ENCODE measurements at places on chromosomes 4 and X.

DNA sequence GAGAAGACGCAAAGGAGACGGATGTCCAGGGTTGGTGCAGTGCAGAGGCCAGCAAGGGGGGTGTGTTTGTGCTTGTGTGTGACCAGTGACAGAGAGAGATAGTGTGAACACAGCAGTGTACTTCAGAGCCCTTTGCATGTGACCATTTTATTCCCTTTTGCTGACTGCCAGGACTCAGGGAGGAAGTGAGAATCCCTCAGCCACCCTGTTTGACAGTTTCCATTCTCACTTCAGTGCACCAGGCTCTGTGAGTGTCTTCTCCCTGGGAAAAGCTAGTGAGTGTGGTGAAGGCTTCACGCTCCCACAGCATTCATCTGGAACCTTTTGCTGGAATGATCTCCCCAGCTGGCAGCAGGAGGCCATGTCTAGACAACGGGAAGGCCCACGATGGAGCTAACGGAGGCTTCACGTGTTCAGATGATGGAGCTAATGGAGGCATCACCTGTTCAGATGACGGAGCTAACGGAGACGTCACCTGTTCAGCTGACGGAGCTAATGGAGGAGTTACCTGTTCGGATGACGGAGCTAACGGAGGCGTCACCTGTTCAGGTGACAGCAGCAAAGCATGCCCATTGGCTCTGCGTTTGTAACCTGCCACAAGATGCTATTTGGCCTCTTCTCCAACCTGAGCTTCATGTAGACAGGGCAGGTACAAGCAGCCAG, 195.4 kb downstream of the AFAP1 start:
- no peak for DNase-seq

GRCh38 chr4:20091781-20092180, 159.9 kb upstream of the SLIT2 start:
- DNase-seq = no peak

DNA sequence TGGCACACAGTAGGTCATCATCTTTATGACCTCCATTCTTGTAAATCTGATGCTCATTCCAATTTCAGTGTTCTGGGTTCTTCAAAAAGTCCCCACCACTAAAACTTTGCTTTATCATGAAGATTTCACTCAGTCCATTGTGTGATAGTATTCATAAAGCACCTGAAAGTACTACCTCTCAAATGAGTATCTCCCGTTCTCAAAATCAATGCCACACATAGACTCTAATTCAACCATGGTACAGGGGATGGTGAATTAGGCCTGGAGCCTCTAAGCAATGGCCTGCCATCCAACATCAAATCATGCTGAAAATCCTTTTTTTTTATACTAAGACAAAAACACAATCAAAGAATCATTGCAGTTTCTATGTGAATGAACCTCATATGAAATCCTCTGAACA, 19.4 kb upstream of the WAS start:
- no peak for DNase-seq

DNA sequence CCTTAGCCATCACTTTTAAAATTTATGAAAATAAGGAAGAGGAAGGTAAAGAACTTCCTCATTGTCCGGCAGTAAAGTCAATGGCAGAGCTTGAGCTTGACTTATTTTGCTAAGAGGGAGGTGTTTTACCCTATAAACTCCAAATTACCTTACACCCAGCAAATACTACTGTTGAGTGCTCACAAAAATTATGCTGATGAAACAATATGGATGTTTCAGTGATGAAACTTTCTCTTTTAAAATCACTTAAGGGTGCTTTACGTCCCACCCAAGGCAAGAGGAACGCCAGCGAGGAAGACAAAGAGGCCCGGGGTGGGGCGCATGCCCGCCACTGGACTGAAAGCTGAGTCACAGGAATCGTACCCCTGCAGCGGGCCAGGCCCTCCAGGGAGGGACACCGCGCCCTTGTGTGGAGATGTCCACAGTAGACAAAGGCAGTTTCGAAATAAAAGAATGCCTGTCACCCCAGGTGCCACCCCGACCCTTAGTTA, 560 bp upstream of the TMSB4X start:
- DNase-seq = no peak

- no peak for DNase-seq
Measured at GRCh38 chr4:61727286-61727685, 527.2 kb downstream of the ADGRL3 start.

All from activated CD8-positive, alpha-beta memory T cell treated with anti-CD3 and anti-CD28 coated beads for 48 hours (primary cell).